ENCODE measurements at places on chromosomes 3 and 15.

- no peak for DNase-seq
Observed at GRCh38 chr3:180828001-180828720, 84.3 kb upstream of the FXR1 start.

- no peak for DNase-seq
Observed at GRCh38 chr15:88378188-88378637, 89.0 kb downstream of the MRPL46 start.

DNA sequence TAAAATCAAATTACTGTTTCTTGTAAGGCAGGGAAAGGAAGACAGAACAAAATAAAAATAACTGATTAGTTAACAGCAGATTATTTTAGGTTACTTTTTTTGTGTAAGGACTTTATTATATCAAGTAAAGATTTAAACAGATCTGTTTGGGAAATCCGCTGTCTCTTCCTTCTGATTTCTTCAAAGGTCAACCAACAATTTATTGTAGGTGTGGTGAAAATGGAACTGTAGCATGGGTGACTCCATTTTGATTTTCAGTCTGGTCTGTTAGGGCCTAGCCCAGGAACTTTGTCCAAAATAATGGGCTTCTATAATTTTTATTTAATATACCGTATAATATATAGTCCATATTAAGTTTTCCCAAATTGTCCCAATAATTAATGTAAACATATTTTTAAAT lies 13.5 kb upstream of the IDH2 start:
- DNase-seq = no peak

- DNase-seq = no peak
Observed at GRCh38 chr15:63166219-63166618, 8.9 kb upstream of the RPS27L start.

DNA sequence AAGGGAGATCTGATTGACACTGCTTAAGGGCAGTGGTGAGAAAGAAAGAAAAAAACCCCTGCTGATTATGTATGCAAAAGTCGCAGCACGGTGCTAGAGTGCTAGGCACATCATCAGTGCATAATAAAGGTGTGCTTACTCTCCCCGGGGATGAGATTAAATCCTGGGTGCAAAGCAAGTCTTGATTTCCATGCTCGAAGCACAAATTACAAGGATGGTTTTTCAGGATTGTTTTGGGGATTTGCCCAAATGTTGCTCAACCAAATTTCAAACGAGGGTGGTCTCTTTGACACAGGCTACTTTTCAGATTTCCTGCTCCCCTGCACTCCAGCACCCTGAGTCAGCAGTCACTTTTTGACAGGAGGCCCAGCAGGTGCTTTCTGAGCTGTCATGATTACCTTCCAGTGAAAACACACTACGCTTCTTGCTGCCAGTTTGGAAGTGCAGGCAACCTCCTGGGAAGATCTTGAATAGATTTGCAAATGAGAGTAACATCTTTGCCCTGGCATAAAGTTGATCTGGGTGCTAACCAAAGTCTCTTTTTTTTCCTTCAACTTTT lies 167.5 kb upstream of the TRIM42 start:
- DNase-seq = no peak

- no peak for DNase-seq
Observed at GRCh38 chr3:151345859-151346258, 16.5 kb upstream of the P2RY13 start.

DNA sequence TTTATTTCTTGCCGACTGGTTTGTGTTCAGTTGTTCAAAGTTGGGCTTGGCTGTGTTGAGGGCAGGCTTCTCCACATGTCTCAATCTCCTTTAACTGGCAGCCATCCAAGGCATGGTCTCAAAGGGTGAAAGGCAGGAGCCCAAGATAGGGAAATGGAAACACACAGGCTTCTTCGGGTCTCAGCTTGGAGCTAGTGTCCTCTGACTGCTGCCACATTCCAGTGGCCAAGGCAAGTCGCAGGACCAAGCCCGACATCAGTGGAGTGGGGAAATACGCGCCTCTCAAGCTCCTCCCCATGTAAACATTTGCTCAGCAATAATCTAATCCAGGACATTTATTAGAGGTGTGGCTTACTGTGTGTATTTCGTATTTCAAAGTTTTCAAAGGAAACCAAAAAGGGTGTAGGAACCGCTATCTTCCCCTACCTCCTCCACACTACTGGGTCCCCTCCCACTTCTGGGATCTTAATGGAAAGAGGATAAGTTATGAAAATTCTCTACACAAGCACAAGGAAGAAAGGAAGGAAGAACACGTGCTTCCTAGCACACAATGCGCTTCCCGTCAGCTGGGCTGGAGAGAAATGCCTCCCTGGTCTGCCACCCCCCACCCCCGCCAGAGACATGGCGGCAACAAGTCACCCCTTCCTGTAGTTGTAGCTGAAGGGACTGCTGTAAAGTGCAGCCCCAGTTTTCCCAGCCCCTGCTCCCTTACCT lies 181.7 kb downstream of the FAM43A start:
- DNase-seq = no peak

GRCh38 chr3:128232376-128233178 lies 79.3 kb downstream of the EEFSEC start:
- no peak for DNase-seq

- DNase-seq = no peak
Observed at GRCh38 chr3:180180795-180181194, 144.1 kb upstream of the PEX5L start.

GRCh38 chr3:14652-15051 lies 181.9 kb upstream of the CHL1 start:
- no peak for DNase-seq

- no peak for DNase-seq
Observed at GRCh38 chr15:26157081-26157480, 294.0 kb upstream of the ATP10A start.

- DNase-seq = no peak
Observed at GRCh38 chr15:70245932-70246622, 148.4 kb upstream of the TLE3 start.

DNA sequence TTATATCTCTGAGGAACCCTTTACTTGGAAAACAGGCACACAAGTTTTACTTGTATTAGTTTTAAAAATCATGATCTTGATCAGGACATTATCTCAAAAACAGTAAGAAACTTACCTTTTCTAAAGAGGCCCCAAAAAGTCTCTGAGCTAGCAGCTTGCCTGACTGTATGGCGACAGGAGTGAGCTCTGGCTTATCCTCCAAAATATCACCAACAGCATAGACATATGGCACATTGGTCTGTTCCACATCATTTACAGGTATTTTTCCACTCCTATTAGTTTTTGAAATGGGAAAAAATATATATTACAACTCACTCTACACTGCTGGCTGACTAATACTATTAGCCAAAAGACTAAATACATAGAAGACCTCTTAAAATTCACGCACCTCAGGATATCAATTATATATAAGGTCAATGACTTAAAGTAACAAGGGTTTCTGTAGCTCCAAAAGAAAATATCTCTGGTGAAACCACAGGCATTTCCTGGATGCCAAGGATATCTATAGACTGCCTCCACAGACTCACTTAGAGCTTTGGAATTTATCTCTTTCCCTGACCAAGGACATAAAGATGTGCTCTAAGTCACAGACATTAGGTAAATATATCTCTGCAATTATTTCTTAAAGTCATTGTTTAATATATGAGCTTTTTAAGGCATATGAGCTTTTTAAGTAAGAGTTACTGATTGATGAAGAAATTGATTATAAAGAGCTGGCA lies 33.1 kb downstream of the TXNRD3 start:
- DNase-seq = no peak

Measured in stimulated activated CD8-positive, alpha-beta memory T cell treated with anti-CD3 and anti-CD28 coated beads, Interleukin-7, amount 100 ng/mL, for 24 hours (primary cell).